ENCODE measurements at places on chromosomes 11 and 22.

DNA sequence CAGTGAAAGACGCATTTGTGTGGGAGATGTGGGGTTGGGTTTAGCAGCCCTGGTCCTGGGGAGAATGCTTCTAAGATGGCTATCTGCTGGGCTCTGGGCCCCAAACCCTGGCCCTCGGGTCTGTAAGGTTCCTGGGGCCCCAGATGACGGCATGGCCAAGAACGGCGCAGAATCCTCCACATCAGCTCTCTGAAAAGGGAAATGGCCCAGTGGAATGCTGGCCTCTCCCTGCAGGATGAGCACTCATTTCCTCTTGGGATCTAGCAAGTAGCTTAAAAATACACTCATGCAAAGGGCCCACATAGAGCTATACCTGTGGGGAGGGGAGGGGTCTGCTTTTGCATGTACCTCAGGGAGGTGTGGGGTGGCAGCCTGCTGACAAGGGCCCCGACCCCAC lies 37.5 kb upstream of the LINC01488 start:
- no peak for DNase-seq

- no peak for DNase-seq
Observed at GRCh38 chr11:124950601-124951330, 3.2 kb upstream of the CCDC15 start.

GRCh38 chr11:30483056-30483455 lies 103.1 kb downstream of the MPPED2 start:
- no peak for DNase-seq

DNA sequence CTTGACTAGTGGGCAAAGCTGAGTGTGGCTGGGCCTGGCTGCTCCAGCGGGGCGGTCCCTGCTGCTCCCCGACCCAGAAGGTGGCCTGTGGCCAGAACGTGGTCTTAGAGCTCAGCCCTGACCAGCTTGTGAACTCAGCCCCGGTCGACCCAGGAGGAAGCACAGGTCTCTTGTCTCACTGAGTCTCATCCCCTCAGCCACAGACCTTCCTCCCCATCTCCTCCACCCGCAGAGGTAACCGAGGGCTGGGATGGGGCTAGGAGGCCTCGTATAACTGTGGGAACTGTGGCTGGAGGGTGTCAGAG lies 546.2 kb upstream of the B3GAT1 start:
- no peak for DNase-seq

GRCh38 chr11:70525466-70525865 lies 127.1 kb downstream of the CTTN start:
- no peak for DNase-seq

DNA sequence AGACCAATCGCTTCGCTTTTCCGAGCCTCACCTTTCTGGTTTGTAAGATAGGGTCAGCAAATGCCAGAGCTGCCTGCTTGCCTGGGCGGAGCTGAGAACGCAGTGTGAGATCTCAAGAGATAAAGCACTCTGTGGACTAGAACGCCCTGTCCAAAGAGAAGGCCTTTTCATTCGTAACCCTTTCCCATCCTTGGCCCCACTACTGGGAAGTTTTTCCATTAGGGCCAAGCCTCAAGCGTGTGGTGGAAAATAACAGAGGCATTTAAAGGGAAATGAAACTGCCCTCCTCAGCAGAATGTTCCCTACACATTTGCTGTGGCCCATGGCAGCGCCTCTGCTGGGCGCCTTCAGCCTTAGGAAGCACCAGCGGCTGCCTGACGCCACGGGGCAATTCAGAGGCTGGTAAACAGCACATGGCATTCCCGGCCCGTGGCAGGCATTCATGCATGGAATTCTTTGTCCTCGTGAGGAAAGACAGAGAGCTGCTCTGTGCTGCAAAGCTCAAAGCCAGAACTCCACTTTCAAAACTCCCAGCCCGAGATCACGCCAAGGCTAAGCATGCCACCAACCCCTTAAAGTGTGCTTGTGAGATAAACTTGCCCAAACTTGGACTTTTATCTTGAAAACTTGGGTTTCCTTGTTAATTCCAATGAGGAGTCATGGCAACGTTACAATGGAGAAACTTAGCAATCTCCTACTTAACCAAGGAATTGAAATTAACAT lies 38.1 kb downstream of the AHNAK start:
- peak; percentile 40 for DNase-seq

Data from hematopoietic multipotent progenitor cell treated with erythropoietin and hydrocortisone succinate and interleukin-3 and kit ligand, for 15 days (in vitro differentiated cells).